ENCODE measurements at places on chromosomes 3 and 15.

- no peak for DNase-seq
Measured at GRCh38 chr3:193761969-193762368, 169.0 kb downstream of the OPA1 start.

GRCh38 chr3:25156626-25157025 is 271.4 kb upstream of the RARB start:
- no peak for DNase-seq

GRCh38 chr3:20055020-20055775 is 15.0 kb downstream of the KAT2B start:
- no peak for DNase-seq

GRCh38 chr3:117719316-117719926 is 1009.8 kb downstream of the TUSC7 start:
- no peak for DNase-seq

- no peak for DNase-seq
Measured at GRCh38 chr3:69079269-69080159, 651 bp downstream of the UBA3 start.

DNA sequence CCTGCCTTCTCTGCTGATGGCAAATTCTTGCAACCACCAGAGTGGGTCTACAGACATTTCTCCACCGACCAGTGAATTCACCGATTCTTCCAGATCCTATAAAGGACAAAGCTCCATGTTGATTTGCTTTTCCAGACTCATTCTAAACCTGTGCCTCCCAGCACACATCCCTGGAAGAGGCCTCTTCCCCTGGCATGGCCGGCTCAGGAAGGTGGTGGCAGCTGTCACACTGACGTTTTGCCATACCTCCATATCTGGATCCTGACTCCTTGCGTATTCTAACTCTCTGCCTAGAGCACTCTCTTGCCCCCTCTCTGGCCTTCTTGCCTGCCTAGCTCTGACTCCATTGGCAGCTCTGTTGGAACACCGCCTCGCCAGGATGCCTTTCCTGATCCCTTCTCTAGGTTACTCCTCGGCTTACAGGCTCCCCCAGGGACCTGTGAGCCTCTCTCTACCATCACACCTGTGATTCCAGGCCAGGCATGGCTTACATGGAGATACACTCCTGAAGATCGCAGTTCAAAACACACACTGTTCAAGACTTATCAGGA is 31.0 kb downstream of the SLCO2A1 start:
- no peak for DNase-seq

GRCh38 chr3:172442606-172443005 is 5.7 kb downstream of the GHSR start:
- DNase-seq, result no peak

DNA sequence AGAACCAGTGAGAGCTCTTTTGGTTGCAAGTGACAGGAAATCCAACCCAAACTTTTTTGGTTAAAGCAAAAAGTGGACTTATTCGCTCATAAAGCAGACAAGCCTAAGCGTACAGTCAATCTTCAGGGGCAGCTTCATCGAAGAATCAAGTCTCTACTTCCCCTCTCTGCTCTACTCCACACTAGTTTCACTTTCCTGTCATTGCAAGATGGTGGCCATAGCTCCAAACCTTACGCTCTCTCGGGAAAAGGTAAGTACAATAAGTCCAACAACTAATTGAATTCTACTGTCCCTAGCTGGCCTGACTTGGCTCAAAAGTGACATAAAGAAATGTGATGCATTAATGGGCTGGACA is 24.9 kb upstream of the ZNF710 start:
- DNase-seq, result no peak

DNA sequence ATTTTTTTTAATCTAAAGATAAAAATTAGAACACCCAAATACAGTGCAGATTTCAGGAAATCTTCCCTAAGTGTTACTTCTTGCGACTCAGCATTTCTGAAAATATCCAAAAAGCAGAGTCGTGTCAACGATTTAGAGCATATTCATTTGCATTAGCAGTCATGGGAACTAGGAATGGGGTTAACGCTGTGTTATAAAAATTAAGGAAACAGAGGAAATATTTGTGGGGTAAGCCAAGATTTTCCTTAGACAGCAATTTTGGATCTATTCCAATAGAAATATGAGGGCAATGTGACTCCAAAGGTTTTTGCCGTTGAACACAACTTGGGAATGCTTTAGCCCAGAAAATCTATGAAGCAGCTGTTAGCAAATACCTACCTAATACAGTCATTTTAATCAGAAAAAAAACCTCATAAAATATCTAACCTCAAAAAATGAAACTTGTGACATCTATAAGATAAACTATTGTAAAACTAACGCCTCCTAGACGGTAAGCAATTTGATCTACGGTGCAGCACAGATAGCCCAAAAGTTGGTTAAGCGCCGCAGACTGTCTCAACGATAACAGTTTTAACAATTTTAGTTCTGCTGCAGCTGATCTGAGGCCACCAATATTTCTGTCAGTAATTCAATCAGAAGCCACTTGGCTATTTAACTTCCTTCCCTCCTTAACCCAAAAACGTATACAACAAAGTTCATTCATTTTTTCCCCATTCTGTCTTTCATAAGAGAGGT is 5.8 kb upstream of the ATP11B start:
- DNase-seq, result no peak

GRCh38 chr3:12425850-12426579 is 58.3 kb upstream of the TSEN2 start:
- no peak for DNase-seq

DNA sequence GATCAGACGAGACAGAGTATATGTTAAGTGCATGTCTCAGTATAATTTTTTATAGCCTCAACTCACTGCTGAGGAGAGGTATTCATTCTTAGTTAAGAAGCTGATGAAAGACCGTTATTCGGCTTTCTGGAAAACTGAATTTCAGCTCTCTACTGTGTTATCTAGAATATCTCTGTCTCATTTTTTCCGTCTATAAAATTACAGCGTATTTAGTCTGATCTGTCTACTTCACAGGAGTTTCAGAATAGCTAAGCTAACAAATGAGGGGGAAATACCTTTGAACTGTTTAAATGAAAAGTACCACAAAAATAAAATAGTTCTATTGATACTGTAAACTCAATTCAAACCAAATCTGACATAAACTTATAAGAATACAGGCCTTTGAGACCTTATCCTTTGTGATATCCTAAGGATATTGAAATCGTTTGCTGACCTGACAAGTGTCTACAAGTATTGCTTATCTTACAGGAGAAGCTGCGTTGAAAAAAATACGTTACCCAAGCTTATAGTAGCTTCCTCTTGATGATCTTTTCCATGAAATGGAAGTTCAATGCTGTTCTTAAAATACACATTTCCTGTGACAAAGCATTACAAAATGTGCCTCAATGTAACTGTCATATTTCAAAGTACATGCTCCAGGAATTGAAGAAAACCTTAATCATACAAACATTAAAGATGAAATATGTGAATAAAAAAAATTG is 104.6 kb downstream of the IL1RAP start:
- no peak for DNase-seq

DNA sequence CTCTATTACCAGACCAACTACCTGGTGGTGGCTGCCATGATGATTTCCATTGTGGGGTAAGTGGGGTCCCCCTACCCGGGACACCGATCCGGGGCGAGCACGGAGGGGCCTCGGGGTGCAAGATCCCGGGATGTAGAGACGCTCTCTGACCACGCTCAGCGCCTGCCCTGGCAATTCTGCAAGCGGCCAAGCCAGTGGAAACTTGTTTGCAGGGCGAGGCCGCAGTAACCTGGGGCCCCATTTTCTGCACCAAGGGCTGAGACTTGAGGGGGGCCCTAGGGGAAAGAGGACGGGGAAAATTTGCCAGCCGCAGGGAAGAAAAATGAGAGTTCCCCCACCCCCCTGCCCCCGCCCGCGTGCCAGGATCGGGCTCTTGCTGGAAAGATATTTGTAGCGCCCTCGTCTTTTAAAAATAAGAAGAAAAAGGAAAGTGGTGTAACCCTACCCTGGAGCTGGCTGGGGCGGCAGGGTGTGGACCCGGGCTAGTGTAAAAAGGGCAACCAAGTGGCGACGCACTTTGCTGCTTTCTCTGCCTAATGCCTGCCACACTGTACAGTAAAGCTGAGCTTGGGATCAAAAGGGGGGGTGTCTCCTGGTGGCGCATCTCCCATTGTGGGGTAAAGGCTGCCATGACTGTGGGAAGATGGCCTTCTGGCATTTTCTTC is 563 bp downstream of the ARL6IP5 start:
- DNase-seq, result no peak

Measured in NCI-H187 (cell line).